ENCODE measurements at places on chromosomes 16 and 17.
A peak's percentile ranks its signal among the peaks of the same experiment; 100 is the strongest.

GRCh38 chr17:19533036-19533717, 477 bp upstream of the SLC47A1 start:
- peak; percentile 39 for DNase-seq

GRCh38 chr16:81649561-81650184, 129.4 kb upstream of the PLCG2 start:
- DNase-seq: no peak

- DNase-seq: no peak
Measured at GRCh38 chr16:53789137-53789536, 85.2 kb downstream of the FTO start.

- no peak for DNase-seq
Measured at GRCh38 chr17:69815406-69815805, 259.6 kb upstream of the KCNJ16 start.

Data from retina (tissue), 1 donor.